Activated T-cell treated with anti-CD3 and anti-CD28 coated beads, Interleukin-2, amount 50 U/mL, for 72 hours (primary cell): ENCODE measurements at places on chromosomes 5 and 9. TPM values are rescaled to one million over a fixed set of nuclear protein-coding genes. Genes with fewer than 3 reads are reported as not detected.

Gene EGFLAM
- total RNA-seq, result not detected

DNA sequence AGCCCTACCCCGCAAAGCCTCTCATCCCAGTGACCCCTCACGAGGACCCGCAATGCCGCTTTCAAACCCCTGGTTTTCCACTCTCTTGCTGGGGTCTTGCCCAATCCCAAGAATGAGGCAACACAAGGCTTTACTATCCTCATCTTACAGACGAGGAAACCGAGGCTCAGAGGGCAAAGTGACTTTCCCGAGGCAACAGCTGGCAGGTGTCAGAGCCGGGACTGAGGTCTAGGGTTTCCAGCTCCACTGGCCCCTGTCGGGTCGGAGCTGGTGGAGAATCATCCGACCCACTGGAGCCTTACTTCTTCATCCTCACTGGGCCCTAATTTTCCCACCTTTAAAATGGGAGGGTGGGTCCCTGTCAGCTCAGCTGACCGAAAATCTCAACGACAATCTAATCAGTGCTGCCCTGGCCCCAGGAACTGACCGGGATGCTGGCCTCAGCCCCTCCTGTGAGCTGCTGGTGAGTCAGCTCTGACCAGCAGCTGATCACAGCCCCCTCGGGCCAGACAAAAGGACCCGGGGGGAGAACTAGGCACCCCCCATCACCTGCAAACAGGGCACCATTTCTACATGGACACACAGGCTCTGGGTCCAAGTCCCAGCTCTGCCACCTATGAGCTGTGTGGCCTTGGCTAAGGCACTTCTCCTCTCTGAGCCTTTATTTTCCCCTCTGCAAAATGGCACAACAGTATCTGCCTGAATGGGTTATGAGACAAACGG, 72.7 kb upstream of the STXBP1 start:
- DNase-seq, result no peak
- H3K27me3 ChIP-seq, result no peaks in the 10 kb centered on the region
- H3K36me3 ChIP-seq, result no peaks in the 10 kb centered on the region
- H3K4me1 ChIP-seq, result no peaks in the 10 kb centered on the region
- no peak overlapping the region for H3K27ac ChIP-seq

- no peak overlapping the region for H3K4me3 ChIP-seq
- peaks cover under 1% of the 10 kb centered on the region for H3K27me3 ChIP-seq
- H3K36me3 ChIP-seq, result no peaks in the 10 kb centered on the region
- no peak for DNase-seq
- H3K27ac ChIP-seq, result no peak overlapping the region
- H3K4me1 ChIP-seq, result peaks cover 6% of the 10 kb centered on the region
Observed at GRCh38 chr9:35679766-35680330, 6.1 kb downstream of the CA9 start.

GRCh38 chr9:130835441-130836298, 616 bp downstream of the ABL1 start:
- peaks cover 30% of the 10 kb centered on the region for H3K4me1 ChIP-seq
- peak; percentile 65 for DNase-seq
- H3K27me3 ChIP-seq, result no peaks in the 10 kb centered on the region
- peak overlapping the region; percentile 98 for H3K27ac ChIP-seq
- peaks cover 1% of the 10 kb centered on the region for H3K36me3 ChIP-seq
- H3K4me3 ChIP-seq, result peak overlapping the region; percentile 97

- H3K27me3 ChIP-seq, result peaks cover 39% of the 10 kb centered on the region
- no peak overlapping the region for H3K27ac ChIP-seq
- no peak overlapping the region for H3K4me3 ChIP-seq
- DNase-seq, result no peak
Observed at GRCh38 chr9:88920645-88921044, 70.6 kb upstream of the S1PR3 start.

Gene FOXD4L6
- total RNA-seq, result not detected

Gene SLC34A3
- 0.12 TPM for total RNA-seq

DNA sequence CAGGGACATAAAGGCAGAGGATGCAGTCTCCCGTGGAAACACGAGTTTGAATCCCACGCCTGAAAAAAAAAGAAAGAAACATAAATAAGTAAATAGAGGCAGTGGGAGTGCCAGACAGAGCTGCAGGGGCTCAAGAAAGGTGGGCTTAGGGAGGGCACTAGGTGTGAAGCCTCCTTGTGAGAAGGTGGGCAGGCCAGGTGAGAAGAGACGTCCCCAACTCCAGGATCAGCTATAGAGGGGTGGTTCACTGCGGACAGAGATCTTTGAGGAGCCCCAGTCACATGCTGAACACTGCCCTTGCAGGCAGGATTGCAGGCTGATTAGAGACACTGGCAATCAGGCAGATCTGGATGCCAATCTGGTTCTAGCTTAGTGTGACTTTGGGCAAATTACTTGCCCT, 172.1 kb downstream of the RGS3 start:
- H3K27ac ChIP-seq, result no peak overlapping the region
- H3K27me3 ChIP-seq, result peaks cover 18% of the 10 kb centered on the region
- no peaks in the 10 kb centered on the region for H3K36me3 ChIP-seq
- peaks cover 26% of the 10 kb centered on the region for H3K4me1 ChIP-seq
- DNase-seq, result no peak

DNA sequence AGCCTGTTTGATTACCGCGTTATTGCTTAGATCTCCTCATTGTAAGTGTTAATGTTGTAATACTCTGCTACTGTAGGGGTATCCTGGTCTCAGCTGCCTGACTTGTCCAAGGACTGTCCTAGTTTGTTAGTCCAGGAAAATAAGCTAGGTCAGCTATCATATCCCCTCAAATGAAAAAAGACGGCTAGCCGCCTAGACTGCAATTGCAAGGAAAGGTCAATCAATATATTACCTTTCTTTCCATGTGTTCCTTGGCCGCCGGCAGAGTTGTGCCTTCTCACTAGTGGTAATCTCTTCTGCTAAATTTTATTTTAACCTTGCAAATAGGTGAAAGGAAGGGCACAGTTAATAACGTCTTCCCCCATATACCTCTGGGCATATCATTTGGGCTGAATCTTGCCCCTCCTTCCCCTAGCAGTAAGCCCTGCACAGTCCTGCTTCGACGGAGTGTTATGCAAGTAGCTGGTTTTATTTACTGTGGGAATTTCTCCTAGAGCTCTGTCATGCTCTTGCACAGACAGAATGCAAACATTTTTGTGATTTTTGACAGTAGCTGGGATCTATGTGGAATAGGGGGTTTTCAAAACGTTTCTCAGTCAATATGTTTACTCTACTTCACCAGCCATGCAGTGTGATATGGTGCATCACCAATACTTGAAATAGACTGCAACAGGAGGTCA, 288.5 kb downstream of the MAST4 start:
- no peak overlapping the region for H3K4me3 ChIP-seq
- H3K36me3 ChIP-seq, result no peaks in the 10 kb centered on the region
- DNase-seq, result no peak

Gene SLC6A18
- total RNA-seq, result not detected

GRCh38 chr5:147586832-147587231, 77.0 kb upstream of the DPYSL3 start:
- H3K4me1 ChIP-seq, result no peaks in the 10 kb centered on the region
- no peaks in the 10 kb centered on the region for H3K36me3 ChIP-seq
- H3K27ac ChIP-seq, result no peak overlapping the region
- H3K4me3 ChIP-seq, result no peak overlapping the region
- peaks cover 6% of the 10 kb centered on the region for H3K27me3 ChIP-seq
